ENCODE measurements at places on chromosomes 2 and 18.

- peak; percentile 58 for DNase-seq
Measured at GRCh38 chr2:23767876-23768621, 158.9 kb downstream of the ATAD2B start.

GRCh38 chr2:217588266-217588665 lies 414.5 kb downstream of the TNS1 start:
- DNase-seq = no peak

DNA sequence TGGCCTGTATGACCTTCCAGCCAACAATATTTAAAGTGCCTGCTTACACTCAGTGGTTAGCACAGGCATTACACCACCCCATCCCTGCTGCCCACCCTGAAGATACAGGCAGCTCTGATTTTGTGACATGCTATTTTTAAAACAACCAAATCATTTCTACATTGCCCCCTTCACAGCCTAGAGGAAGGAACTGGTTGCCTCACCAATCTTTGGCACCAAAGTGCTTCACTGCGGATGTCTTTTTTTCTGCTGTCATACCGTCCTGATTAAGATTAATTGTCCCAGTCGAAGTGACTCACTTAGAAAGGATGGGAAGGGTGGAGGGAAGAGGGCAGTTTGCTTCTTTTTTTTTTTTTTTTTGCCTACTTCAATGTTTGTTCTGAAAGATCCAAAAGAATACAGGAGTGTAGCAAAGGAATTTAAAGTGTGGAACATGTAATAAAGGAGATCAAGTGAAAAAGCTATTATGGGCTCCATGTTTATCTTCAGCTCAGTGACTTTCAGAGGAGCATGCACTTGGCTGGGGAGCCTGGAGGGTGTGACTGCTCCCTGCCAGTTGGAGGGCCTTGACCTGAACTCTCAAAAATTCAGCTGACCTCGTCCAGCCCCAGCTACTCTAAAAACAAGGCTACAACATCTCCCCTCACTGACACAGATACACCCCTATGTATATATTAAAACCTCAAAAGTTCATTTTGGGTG lies 501.1 kb upstream of the TNP1 start:
- no peak for DNase-seq

GRCh38 chr2:29212009-29212408 lies 96.8 kb downstream of the CLIP4 start:
- DNase-seq = no peak

- no peak for DNase-seq
Measured at GRCh38 chr2:64946769-64947247, 42.4 kb upstream of the SLC1A4 start.

GRCh38 chr2:171167352-171167997 lies 6.8 kb upstream of the TLK1 start:
- peak; percentile 50 for DNase-seq

GRCh38 chr2:72815655-72816278 lies 10.1 kb downstream of the EXOC6B start:
- DNase-seq = no peak

GRCh38 chr2:157971702-157972101 lies 95.6 kb upstream of the ACVR1 start:
- DNase-seq = no peak

GRCh38 chr18:4248686-4249085 lies 206.4 kb downstream of the DLGAP1 start:
- DNase-seq = no peak

GRCh38 chr2:104863468-104864279 lies 9.8 kb downstream of the POU3F3 start:
- no peak for DNase-seq

DNA sequence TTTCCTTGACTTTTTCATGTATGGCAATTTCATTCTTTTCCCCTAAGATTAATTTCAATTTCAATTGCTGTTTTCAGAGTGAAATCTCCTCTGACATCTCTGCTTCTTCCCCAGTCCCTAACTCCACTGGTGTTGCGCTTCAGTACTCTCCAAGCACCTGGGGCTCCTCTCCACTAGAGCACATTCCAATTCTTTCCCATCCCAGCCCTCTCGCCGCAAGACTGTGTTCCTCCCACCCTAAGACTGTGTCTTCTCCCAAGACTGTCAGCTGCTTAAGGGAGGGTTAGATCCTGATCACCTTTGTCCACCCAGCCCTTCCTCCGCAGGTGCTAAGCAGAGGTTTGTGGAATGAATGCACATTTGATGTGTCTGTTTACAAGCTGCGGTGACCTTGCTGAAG lies 255.7 kb upstream of the CCDC68 start:
- DNase-seq = no peak

DNA sequence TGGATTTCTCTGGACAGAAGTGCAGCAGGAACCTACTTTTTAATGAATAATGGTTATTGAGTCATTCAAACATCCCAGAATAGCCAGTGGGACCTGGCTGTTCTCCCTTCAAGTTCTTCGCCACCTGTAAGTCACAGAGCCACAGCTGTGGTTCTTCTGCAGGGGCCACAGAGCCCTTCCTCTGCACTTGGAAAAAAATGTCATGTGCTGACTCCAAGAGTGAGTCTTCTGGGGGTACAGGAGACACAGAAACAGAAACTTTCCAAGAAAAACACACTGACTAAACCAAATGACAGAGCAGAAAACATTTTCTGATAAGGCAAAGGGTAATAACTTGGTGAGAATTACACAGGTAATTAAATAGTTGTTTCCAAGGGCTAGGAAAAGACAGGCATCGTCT lies 68.7 kb upstream of the FN1 start:
- DNase-seq = no peak

- DNase-seq = no peak
Measured at GRCh38 chr2:172242961-172243360, 140.3 kb upstream of the DLX2 start.

DNA sequence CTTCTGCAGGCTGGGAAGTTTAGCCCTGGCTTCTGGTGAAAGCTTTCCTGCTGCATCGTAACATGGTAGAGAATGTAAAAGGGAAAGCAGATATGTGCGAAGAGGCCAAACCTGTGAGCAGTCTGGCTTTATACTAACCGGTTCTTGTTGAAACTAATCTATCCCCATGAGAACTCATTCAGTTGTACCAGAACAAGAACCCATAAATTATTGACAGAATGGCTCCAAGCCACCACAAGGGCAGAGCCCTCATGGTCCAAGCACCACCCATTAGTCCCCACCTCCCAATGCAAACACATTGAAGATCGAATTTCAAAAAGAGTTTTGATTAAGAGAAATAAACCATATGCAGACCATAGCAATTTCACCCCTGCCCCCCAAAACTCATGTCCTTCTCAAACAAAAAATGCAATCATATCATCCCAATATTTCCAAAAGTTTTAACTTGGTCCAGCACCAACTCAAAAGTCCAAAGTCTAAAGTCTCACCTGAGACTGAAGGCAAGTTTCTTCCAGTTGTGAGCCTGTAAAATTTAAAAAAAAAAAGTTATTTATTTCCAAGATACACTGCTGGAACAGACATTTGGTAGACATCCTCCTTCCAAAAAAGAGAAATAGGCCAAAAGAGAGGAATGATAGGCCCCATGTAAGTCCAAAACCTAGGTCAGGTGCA lies 318.9 kb downstream of the CNTNAP5 start:
- DNase-seq = no peak

DNA sequence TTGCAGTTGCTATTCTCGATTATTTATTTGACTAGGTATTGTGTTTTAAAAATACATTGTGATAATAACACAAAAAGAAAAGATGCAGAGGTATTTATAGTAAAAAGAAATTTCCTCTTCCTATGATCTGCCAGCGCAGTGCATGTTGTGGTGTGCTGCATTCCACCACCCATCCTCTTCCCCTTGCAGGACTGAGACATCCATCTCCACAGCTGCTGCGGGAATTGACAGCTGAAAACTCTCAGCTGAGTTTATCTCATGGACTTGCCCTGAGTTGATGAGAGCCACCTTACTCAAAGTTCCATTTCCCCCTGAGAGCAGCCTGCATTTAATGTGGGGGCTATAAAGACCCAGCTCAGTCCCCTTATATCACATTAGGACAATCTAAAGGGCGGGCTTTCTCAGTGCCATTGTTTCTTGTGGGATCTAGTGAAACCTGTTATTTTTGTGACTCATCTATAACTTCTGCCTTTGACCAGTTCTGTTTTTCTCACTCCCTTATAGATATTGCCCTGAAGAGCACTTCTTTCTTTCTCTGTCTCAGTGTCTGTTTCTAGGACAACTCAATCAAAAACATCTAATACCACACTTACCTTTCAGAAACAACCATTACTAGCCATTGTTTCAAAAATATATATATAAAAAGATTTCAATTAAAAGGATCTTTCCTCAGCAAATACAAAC lies 698.5 kb downstream of the NR4A2 start:
- DNase-seq = peak; percentile 65

DNA sequence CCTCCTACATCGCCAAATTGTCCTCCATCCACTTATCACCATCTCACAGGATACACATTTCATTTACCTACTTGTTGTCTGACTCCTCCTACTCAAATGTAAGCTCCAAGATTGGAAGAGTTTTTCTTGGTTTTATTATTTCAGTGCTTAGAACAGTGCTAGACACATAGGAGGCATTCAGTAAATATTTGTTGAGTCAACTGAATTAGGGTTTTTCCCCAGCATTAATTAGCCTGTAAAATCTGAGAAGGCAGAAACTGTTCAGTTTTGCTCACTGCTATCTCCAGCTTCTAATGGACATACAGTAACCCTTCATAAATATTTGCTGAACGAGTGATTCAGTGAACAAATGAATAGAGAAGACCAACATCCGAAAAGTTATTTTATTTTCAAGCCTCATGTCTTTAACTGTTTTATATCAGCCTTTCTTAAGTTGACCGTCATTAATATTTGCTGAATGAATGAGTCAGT lies 800 bp downstream of the TTC21B start:
- no peak for DNase-seq

Measured in inflammatory macrophage treated with lipopolysaccharide for 1 hour (primary cell).